Fibroblast of lung (primary cell): ENCODE measurements at places on chromosomes 11 and 22. TPM values are rescaled to one million over a fixed set of nuclear protein-coding genes. Genes with fewer than 3 reads are reported as not detected.

Gene SMC1B
- total RNA-seq = not detected in 2 replicates

Gene ACCS
- total RNA-seq = 8.2 and 14.2 TPM in 2 replicates

Gene TMEM86A
- total RNA-seq = 0.77 and 0.83 TPM in 2 replicates

Gene SAA1
- not detected in 2 replicates for total RNA-seq

Gene ARHGEF17
- 28.2 and 42.8 TPM in 2 replicates for total RNA-seq

Gene GALNT18
- 9.5 and 19.3 TPM in 2 replicates for total RNA-seq
